Stimulated activated CD4-positive, alpha-beta T cell treated with anti-CD3 and anti-CD28 coated beads, Interleukin-1b, Interleukin-23, amount 100 ng/mL, for 1 hour (primary cell): ENCODE measurements at places on chromosomes 4 and X.

DNA sequence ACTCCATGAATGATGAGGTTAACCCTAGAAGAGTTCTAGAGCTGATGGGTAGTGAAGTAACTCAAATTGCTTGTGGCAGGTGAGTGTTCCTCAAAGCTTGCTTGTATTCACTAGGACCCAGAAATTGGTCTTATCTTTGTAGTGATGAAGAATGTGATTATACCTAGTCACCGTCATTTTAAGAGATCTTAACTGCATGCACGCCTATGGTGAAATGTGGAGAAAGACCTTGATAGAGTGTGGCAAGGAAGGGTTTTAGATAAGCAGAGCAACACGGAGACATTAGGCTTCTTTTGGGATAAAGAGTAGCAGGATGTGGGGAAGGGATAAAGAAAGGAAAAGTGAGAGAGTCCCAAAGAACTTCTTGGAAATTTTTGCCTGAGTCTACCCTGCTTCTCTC lies 42.4 kb downstream of the NAP1L5 start:
- DNase-seq: no peak

GRCh38 chr4:116942315-116942714 lies 143.1 kb downstream of the TRAM1L1 start:
- no peak for DNase-seq

- DNase-seq: no peak
Observed at GRCh38 chr4:95515589-95515988, 33.2 kb downstream of the UNC5C start.

DNA sequence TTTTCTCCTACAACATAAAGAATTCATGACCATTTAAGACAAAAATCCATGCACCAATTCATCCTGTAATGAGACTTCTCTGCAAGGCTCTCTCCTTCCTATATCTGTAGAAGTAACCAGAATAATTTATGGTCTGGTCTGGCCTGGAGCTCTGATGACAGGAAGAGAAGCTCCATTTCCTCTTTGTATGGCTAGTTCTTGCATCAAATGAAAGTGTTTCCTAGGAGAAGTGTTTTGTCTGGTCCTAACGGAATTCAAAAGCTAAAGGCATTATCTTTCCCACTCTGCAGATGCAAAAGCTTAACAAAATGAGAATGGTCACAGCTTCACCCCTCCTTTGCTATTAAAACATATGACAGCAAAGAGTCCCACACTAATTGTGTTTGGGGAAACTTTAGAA lies 55.1 kb downstream of the SPATA18 start:
- DNase-seq: no peak

GRCh38 chr4:152065545-152065944 lies 304.7 kb upstream of the GATB start:
- no peak for DNase-seq

GRCh38 chrX:84221181-84221580 lies 33.2 kb upstream of the RPS6KA6 start:
- DNase-seq: no peak

DNA sequence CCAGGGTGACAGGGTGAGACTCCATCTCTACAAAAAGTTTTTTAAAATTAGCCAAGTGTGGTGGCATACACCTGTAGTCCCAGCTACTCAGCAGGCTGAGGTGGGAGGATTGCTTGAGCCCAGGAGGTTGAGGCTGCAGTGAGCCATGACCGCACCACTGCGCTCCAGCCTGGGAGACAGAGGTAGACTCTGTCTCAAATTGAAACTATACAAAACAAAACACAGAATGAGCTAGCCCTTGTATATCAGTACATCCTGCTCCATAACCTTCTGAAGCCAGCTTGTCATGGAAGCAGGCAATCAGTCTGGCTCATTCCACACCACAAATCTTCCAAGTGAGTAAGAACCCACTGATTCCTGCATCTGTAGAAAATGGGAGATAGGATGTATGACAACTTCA lies 49.0 kb downstream of the CD99L2 start:
- no peak for DNase-seq

DNA sequence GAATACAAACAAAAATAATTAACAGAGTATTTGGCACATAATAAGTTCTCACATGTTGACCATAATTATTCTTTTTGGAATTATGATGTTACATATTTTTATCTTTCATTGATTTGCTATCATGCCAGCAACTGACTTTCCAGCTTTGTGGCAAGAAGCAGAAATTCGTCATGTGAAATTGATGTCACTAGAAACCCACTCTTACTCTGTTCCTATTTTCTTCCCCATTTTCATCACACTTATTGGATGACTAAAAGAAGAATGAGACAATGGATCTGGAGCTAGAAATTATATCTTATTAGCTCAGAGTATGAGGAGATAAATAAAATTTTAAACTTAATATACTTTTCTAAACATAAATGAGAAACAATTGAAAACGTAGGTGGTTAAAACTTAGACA lies 31.9 kb downstream of the EGF start:
- DNase-seq: no peak

DNA sequence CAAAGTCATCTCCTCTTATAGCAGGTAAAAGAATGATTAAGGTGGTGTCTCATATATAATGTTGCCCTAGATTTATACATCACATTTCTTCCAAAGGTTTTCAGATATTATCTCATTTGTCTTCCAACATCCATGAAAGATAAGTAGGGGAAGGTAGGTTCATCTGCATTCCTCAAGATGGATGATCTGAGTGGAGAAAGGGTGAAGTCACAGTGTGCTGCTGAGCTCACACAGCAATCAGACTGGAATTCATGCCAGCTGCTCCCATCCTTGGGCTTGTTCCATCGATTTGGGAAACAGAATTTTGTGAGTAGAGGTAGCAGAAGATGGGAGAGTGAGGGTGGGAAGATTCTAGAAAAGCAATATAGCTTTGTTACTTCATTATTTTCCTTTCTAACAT lies 482.4 kb downstream of the INPP4B start:
- DNase-seq: no peak

DNA sequence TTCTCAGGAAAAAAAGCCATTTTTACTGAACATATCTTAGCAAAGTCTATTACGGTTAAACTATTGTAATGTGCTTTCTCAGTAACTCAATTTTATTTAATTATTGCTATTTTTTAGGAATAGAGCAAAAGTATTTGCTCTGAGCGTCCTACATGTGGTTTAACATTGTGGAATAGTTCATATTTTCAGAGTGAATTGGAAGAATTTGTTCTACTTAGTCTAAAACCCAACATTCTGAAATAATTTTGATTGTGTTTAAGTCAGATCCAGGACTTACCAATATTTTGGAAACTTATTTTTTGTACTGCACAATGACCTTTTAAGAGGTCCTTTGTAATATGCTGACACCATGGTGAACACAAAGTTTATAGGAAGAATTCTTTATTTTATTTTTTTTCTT lies 27.2 kb downstream of the CXCL1 start:
- DNase-seq: no peak

GRCh38 chr4:148405161-148405893 lies 36.9 kb downstream of the NR3C2 start:
- no peak for DNase-seq

- DNase-seq: no peak
Observed at GRCh38 chr4:75777589-75777988, 53.2 kb downstream of the USO1 start.

GRCh38 chr4:7897811-7898210 lies 41.9 kb downstream of the AFAP1 start:
- DNase-seq: no peak

GRCh38 chrX:81082649-81083048 lies 119.1 kb downstream of the HMGN5 start:
- no peak for DNase-seq

- DNase-seq: no peak
Observed at GRCh38 chr4:106329041-106329618, 12.8 kb downstream of the AIMP1 start.

- DNase-seq: no peak
Observed at GRCh38 chrX:40313269-40313668, 215.5 kb upstream of the BCOR start.

- DNase-seq: no peak
Observed at GRCh38 chr4:76091052-76091451, 16.5 kb downstream of the ART3 start.

GRCh38 chr4:6236816-6237390 lies 32.7 kb upstream of the WFS1 start:
- no peak for DNase-seq

- DNase-seq: no peak
Observed at GRCh38 chrX:63747331-63747730, 37.7 kb downstream of the ARHGEF9 start.

DNA sequence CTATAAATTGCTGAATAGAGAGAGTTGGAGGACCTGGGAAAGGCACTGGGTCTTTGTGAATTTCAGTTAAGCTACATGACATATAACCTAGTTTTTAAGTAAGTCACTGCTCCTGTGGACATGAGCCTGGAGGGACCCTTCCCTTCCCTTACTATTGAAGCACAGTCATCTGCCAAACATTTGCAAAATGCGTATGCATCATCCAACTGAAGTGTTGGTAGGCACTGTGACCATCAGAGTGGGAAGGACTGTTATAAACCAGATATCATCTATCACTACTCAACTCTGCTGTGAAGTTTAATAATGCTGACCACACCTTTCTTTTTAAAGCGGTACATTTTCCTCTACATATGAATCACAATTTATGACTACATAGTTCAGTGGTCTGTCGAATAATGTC lies 5.2 kb downstream of the GABRA3 start:
- DNase-seq: no peak

DNA sequence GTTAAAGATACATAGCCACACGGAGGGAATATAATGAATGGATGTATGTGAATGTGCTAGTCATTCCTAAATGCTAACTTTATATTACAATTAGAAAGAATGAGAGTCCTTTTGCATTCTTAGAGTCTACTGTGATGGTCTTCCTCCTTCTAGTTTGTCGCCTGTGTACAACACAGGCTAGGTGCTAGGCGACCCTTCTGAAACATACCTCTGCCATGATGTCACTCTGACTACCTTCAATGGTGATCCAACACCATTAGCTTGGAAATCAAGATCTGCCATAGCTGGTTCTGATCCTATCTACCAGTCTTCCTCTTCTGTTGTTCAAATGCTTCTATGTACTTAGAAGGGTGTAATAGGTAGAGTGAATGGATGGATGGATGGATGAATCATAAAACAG lies 151.2 kb downstream of the MGST2 start:
- no peak for DNase-seq

- no peak for DNase-seq
Observed at GRCh38 chrX:17596546-17597205, 140.6 kb upstream of the SCML1 start.

DNA sequence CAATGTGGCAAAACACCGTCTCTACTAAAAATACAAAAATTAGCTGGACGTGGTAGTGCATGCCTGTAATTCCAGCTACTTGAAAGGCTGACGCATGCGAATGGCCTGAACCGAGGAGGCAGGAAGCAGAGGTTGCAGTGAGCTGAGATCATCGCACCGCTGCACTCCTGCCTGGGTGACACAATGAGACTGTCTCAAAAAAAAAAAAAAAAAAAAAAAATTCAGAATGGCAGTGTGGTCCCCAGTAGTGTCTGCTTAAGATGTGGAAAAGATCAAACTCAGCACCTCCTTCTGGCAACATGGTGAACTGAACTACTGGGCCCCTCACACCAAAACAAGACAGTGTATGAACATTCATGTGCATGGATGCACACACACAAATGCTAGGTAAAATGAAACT lies 32.2 kb downstream of the SMS start:
- no peak for DNase-seq

DNA sequence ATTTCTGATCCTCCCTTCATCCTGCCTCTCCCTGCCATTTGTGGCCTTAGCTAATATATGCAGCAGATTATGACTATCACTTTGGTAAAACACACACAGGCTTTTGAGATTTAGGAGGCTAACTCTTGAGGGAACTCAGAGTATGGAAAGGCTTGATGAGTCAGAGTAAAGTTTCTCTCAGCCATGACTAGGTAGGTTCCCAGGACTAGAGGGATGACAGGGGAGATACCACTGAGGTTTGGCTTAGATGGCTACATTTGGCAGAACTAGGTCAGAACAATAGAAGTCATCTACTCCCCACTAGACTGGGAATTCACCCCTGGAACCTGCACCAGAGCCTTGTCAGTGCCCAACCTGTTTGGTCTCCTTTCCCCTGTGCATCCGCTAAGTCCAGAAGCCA lies 585.7 kb downstream of the TLL1 start:
- no peak for DNase-seq

DNA sequence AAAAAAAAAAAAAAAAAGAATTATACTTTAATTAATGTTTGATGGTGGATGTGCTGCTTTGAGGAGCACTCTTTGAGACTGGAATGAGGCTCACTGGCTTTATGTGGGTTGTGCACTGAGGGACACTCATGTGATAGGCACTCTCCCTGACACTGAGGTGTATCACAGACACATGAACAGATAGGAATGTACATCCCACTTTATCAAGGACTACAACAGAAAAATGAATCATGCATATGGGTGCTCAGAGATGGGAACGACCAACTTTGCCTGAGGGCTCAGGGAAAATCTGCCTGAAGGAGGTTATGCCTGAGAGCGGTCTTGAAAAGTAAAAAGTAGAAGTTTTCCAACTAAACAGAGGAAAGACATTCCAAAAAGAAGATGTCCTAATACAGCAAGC lies 97.7 kb upstream of the RBPJ start:
- DNase-seq: no peak

GRCh38 chr4:88524171-88524570 lies 595 bp upstream of the PYURF start:
- DNase-seq: no peak

DNA sequence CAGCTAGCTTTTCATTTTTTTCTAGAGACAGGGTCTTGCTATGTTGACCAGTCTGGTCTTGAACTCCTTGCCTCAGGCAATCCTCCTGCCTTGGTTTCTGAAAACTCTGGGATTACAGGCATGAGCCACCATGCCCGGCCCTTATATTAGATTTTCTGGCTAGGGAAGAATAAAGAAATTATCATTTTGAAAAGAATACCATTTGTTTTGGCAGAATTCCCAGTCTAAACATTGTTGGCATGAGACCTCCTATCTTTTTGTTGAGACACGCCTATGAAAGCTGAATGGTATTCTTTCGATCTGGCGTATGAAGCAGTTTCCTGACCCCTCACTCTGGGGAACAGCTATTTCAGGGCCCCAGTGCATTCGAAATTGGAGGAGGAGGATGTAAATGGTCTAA lies 107.0 kb downstream of the REPS2 start:
- no peak for DNase-seq

- DNase-seq: no peak
Observed at GRCh38 chr4:98516441-98517217, 141.8 kb downstream of the TSPAN5 start.
